ENCODE measurements at places on chromosomes 12 and 14.

- no peak for DNase-seq
Measured at GRCh38 chr12:25264114-25264513, 13.4 kb upstream of the KRAS start.

DNA sequence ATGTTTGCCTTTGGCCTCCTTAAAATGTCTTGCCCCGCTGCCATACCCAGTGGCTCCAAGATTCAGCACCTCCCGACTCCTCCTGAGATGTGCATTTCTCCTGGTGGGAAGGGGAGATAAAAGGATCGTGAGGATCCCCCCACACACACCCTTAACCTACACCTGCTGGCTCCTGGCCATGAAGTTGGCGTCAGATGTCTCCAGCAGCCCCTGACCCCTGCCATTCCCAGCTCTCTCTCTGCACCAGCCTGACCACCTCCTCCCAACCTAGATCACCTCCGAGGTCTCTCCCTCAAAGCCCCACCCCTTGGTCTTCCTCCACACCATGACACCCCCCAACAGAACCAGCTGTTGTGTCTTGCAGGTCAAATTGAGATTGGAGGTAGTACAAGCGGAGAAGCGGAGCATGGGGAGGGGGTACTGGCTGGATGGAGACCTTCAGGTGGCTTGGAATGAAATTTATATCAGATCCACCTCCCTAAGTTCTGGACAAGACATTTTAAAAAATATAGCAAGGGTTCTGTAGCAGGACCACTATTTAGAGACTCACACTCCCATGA is 151.1 kb upstream of the FKBP4 start:
- peak; percentile 40 for DNase-seq

DNA sequence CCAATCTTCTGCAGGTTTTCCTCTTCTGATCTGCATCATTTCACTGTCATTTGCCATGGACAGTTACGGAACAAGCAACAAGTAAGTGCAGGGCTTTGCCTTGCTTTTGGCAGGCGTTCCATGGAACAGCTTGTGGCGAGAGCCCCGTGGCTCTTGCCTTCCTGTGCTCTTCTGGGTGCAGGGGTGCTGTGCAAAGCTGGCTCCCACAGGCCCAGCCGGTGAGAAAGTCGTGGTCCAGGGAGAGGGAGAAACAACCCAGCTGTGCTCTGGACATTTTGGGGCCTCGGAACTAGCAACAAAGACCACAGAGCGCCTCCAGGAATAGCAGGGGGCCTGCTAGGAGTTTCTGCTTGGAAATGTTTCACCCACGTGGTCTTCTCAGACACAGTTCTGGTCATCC is 164.7 kb downstream of the ADGRD1 start:
- DNase-seq: no peak

DNA sequence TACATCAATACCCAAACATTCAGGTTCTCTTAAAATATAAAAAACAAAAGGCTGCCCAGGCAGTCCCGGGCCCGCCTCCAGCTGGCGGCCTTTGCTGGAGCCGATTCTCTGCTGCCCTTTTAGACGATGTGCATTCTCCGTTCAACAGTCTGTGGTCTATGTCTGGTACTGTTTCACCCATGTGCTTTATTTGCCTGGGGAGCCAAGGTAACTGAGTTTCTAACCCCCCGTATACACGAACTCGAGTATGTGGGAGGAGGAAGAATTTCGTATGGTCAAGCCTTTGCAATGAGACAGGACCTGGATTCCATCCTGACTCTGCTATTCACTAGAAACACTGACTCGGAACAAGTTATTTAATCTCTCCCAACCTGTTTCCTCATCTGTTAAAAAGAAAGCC is 54.1 kb upstream of the GPR68 start:
- DNase-seq: no peak

- no peak for DNase-seq
Measured at GRCh38 chr12:114400925-114401324, 5.0 kb downstream of the TBX5 start.

DNA sequence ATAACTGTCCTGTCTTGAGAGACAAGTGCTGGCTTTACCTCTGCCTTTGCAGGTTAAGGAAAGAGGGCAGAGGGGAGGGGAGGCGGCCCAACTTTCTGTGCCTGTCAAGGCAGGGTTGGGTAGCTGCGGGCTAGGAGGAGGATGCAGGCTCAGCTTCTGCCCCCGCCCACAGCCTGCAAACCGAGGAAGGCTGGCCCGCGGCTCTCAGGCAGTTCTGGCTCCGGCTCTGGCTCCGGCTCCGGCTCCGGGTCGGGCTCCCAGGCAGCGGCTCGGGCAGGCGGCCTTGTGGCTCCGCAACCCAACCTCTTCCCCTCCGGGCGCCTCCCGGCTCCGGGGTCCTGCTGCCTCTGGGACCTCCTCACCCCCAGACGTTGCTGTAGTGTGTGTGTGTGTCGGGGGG is 92.9 kb downstream of the TMEM30B start:
- no peak for DNase-seq

DNA sequence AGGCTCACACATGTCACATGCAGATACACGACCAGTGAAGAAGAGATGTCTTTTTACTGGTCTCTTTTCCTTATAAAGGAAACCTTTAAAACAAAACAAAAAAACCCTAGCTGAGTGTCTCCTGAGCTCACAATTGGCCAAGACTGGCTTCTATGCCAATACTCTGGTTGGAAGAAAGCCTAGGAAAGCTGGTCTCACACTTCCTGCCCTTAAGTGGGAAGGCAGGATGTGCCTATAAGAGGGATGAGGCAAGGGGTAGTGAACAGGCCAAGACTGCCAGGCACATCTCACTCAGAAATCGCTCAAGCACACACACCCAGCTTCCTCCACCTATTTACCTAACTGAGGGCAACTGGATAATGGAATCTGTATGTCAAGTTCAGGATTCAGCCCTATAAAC is 50.0 kb downstream of the SOCS2 start:
- DNase-seq: no peak

- DNase-seq: no peak
Measured at GRCh38 chr12:123278101-123278627, 6.5 kb upstream of the CDK2AP1 start.

DNA sequence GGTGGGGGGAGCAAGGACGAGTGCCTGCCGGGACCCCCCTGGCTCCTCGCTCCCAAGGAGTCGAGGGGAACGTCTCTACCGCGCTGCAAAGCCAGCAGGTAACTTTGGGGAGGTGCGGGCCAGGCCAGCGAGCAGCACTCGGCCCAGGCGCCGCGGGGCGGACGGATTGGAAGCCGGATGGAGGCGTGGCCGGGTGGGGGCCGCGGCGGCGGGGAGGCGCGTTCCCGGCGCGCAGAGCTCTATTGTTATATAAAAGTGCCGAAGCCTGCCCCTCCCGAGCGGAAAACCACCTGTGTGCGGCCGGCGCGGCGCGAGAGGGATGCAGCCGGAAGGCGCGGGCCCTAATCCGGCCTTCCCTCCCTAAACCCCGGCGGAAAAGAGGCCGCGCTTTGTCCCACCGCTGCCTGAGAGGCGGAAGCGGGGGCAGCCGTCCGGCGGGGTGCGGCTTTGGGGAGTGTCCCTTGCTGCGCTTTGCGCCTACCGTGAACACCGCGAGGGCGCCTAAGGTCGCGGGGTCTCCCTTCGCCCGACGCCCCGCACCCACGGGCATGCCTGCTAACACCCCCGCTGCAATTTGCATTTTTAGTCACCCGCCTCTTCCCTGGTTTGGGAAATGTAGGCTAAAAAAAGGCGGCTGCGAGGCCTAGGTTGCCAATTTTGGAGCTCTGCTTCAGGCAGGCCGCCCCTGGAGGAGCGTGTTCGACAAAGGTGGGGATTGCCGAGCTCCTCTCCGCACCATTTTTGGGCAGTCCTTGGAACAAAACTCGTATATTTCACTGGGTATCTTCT is 1.7 kb upstream of the DUSP6 start:
- peak; percentile 96 for DNase-seq

DNA sequence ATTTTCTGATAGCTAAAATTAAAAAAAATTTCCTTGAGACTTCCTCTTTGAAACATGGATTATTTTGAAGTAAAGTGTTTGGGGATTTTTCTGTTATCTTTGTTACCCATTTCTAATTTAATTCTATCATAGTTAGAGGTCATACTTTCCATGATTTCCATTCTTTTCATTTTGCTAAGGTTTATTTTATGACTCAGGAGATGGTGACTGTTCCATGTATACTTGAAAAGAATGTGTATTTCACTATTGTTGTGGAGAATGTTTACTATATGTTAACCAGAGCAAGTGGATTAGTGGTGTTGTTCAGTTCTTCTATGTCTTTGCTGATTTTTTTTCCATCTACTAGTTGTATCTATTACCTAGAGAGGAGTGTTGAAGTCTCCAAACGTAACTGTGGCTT is 250.5 kb upstream of the PELI2 start:
- no peak for DNase-seq

- DNase-seq: no peak
Measured at GRCh38 chr12:66627988-66628317, 50.9 kb downstream of the GRIP1 start.

GRCh38 chr14:93054006-93054405 is 61.7 kb downstream of the ITPK1 start:
- DNase-seq: no peak

DNA sequence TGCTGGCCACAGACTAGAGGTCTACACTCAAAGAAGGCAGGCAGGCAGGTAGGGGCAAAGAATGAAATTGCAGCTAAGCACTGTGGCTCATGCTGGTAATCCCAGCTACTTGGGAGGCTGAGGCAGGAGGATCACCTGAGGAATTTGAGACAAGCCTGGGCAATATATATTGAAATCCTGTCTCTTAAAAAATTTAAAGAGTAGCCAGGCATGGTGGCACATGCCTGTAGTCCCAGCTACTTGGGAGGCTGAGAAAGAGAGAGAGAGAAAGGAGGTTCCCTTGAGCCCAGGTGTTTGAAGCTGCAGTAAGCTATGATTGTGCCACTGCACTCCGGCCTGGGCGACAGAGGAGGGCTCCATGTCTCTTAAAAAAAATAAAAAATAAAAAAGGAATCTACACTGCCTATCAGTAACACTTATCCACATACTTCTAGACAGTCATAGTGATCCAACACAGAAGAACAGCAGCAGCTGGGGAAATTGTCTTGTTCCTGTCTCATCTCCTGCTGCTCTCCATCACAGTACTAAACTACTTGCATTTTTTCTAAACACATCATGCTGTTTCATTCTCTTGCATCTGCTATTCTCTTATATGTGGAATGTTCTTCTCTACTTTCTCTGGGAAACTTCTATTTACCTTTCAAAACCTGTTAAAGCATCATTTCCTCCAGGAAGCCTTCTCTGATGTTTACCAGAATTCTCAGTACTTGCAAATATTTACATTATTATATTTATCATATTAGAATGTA is 57.2 kb downstream of the ATF7 start:
- no peak for DNase-seq

DNA sequence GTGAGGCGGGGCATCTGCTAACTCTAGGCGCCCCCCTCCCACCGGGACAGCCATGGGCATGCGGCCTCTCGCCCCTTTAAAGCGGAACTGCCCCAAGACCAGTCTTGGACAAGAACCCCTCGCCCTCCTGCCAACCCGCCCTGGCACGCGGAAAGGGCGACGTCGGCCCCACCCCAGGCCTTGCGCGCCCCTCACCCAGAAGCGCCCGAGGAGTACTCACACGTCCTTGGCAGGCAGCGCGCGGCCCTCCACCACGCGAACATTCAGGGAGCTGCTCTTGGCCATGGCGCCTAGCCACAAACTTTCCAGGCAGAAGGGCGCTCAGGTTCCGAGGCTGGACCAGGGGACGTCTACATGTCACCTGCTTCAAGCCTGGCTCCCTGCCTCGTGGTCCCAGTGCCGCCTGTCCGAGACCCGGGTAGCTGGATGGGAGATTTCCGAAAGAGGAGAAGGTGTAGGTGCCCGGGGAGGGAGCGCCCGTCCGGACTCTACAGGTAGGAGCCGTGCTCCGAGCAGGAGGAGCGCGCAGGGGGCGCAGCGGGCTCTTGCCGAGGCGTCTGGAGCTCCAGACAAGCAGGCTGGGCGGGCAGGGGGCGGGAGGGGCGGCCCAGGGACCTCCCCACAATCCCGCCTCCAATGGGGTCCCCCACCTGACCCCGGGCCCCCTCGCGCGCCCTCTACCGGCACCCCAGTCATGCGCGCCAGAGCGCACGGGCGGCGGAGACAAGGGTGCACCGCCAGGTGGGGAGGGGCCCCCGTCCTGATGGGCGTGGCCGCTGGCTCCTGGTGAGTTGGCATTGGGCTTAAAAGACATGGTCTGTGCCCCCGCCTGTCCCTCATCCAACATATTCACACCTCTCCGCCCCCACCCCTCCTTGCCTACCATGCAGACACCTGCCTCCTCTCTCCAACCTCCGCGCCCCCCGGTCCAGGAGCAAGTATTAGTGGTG is at the start of gene RASAL1:
RASAL1 (minus strand) TSS at position 584 of the 950 bp plus-strand sequence; CDS start at position 285, 299 bp downstream.
- DNase-seq: peak; percentile 88

GRCh38 chr14:67863223-67863622 is 43.6 kb downstream of the RAD51B start:
- DNase-seq: no peak

GRCh38 chr14:33401311-33401710 is 462.6 kb downstream of the NPAS3 start:
- no peak for DNase-seq

DNA sequence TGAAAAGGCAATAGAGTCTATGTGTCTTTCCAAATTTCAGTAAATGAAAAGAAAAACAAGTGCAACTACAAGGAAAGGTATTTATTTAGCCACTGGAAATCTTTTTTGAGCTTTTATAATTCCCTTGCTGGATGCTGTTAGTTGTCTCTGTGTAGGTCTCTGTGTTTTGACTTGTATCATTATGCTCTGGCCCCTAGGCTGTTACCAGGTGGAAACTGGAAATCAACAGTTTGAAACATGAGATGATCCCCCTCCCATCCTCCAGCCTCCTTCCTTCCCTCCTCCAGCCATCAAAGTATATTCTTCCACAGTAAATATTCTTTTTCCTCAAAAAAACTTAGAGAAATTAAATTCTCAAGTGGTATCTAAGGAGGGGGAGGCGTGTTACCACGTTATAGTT is 934 bp upstream of the DCN start:
- DNase-seq: no peak

- no peak for DNase-seq
Measured at GRCh38 chr14:55265197-55265596, 6.0 kb upstream of the FBXO34 start.

- no peak for DNase-seq
Measured at GRCh38 chr14:76919431-76920330, 93.5 kb downstream of the LRRC74A start.

DNA sequence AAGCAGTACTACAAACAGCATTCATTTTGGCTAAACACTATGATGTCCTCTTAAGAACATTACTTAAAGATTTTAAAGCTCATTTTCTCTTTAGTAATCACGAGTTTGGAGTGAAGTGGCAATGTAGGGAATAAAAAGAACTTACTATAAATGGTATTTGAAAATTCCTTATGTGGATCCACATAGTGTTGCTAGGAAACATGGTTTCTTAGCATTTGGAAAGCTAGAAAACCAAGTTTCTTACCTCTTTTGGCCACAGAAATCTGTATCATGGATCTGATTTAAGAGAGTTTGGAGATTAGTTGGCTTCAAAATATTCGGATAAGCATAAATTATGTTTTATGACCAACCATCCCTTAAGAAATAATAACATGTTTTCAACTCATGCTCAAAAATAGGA is 337.7 kb upstream of the GARIN6 start:
- no peak for DNase-seq

- DNase-seq: no peak
Measured at GRCh38 chr14:74261288-74261687, 22.0 kb downstream of the VSX2 start.

Measured in spleen (tissue), 13 donors.